ENCODE measurements at places on chromosomes 7 and 10.

DNA sequence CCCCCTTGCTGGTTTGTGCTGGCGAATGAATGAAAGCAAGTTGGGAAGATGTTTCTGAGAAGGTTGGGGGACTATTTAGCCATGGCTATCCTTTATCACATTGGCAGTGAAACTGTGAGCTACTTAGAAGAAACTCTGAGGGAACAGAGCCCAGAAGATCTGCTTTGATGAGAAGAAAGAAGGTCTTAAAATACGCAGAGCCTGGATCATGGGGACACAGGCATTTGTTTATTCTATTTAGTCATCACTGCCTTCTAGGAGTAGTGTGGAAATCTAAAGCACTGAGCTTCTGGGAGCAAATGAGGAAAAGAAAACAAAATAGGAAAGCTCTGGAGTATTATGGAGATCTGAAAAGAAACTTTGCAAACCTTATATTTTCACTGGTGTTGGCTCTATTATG is 28.5 kb downstream of the CPED1 start:
- no peak for DNase-seq

DNA sequence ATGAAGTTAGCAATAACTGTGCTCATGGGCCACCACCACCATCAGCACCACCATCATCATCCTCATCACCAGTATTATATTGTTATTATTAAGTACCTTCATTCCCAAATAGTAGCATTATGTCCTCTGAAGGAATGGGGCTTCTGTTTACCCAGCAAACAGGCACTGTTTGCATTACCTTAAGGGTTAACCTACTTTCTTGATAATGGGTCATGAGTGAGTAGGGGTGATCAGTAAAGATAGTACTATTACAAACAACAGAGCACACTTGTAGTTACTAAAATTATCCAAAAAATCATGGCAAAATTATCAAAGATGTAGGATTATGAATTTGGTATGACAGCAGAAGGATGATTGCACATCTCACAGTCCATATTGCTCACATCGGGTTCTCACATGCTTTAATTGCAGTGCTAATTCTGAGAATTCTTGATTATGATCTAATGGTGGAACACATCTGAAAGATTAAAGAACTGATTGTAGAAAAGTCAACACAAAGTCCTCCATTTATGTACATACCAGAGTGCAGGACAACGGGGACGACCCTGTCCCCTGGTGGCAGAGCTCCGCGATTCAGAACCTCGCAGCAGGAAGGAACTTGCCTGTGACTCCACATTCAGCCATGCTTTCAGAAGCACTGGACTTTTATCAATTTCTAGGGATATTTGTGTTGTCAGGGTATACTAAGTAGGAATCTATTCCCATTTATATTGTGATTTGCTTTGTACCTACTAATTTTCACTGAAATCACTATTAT is 31.0 kb downstream of the PDE1C start:
- peak; percentile 21 for DNase-seq

- no peak for DNase-seq
Observed at GRCh38 chr7:47266799-47267198, 315.1 kb downstream of the TNS3 start.

GRCh38 chr7:92609921-92610518 is 19.8 kb upstream of the FAM133B start:
- no peak for DNase-seq

DNA sequence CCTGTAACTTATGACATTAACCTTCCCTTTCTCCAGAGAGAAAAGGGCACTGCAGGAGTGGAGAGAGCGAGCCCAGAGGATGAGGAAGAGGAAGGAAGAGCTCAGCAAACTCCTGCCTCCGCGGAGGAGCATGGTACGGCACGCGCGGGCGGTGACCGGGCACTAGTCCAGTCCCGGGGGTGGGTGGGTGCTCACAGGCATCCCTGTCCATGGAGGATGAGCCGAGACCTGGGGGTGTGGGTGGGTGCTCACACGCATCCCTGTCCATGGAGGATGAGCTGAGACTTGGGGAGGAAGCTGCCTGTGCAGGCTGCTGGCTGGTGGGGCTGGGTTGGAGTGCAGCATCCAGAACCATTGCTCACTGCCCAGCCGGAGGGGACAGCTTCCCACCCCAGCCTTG is 23.8 kb downstream of the LRRC27 start:
- DNase-seq: no peak

- no peak for DNase-seq
Observed at GRCh38 chr10:3689871-3690510, 95.0 kb downstream of the KLF6 start.

- peak; percentile 57 for DNase-seq
Observed at GRCh38 chr10:80444646-80445319, 9.3 kb upstream of the TSPAN14 start.

- DNase-seq: no peak
Observed at GRCh38 chr10:5896208-5897052, 6.4 kb downstream of the FBH1 start.

GRCh38 chr7:124679586-124680225 is 85.9 kb downstream of the GPR37 start:
- no peak for DNase-seq

- DNase-seq: no peak
Observed at GRCh38 chr10:52615331-52615730, 157.3 kb downstream of the MBL2 start.

- no peak for DNase-seq
Observed at GRCh38 chr10:6120691-6121090, 31.9 kb downstream of the RBM17 start.

GRCh38 chr7:152336754-152337368 is 98.9 kb downstream of the KMT2C start:
- DNase-seq: no peak

GRCh38 chr7:150359622-150360362 is 8.8 kb upstream of the REPIN1 start:
- no peak for DNase-seq

DNA sequence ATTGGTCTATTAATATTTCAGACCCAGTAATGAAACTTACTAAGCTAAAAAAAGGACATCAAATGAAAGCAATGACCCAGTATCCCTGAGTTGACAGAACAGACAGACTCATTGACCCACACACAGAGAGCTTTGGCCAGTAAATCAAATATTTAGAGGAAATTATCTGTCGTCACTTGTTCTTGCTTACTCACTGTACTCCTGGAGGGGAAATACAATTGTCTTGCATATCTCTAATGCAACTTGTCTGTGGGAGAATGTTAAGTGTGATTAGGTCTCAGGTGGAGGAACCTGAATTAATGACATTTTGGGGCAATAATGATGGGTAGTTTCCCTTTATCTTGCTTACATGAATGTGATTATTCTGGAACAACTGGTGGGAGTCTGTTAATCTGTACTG is 80.4 kb downstream of the CUBN start:
- DNase-seq: no peak

DNA sequence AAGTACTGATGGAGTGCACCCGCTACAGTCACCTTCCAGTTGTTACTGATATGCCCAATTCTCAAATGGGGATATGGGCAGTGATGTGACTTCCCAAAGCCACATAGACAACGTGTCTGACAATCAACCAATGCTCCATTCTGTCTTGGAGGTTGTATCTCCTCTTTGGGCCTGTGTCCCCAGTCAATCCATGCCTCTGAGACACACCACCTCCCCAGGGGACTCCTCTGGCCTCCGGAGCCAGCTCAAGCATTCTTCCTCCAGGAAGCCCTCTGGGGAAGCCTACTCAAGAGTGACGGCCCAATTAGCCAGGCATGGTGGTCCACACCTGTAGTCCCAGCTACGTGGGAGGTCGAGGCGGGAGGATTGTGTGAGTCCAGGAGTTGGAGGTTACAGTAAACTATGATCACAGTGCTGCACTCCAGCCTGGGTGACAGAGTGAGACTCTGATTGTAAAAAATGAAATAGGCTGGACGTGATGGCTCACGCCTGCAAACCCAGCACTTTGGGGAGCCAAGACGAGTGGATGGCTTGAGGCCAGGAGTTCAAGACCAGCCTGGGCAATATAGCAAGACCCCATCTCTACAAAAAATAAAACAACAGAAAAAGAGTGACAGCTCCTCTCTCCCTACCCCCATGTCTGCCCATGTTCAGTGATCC is 99.5 kb upstream of the TNRC18 start:
- DNase-seq: no peak

DNA sequence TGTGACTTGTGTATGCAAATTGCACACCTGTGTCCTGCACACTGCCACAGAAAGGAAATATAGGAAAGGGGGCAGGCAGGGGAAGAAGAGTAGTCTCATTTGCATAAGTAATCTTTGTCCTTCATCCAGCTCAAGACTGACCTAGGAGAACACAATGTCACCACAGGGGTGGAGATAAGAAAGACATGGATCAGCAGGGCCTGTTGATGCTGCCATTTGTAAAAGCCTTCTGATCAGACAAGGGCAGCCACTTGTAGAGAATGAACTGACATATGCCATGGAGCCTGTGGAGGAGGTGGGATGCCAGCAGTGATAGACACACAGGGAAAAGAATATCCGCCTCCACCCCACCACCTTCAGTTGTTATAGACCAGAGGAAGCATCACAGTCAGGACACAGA is 528.9 kb downstream of the HTR7 start:
- DNase-seq: no peak

DNA sequence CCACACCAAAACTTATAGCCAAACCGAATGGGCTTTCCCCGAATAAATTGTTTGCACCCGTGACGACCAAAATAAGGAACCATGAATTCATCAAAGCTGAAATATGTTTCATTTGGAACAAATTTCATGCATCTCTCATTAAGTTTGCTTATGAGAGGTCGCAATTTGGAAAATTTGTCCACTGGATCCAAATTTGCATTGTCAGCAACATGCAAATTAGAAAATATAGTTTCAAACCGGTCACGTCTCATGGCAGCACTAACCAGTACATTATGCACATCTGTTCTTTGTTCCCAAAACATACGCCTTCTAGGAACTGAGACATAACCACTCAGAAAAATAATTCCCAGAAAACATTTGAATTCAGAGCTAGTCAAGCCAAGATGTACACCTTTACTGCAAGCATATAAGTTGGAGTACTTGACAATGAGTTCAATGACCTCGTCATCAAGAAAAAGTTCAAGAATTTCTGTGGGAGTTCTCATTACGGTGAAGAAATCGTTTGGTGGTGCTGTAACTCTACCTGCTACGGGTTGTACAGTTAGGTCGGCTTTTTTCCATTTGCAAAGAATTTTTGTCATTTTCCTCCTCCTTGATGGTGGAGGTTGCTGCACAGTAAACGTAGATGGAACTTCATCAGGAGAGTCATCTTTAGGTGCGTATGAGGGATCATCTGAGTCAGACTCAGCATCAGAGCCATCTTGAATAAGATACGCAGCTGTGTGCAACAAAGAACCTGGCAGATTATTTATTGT is 22.5 kb downstream of the ERCC6 start:
- DNase-seq: no peak

- no peak for DNase-seq
Observed at GRCh38 chr7:103685646-103686045, 239.6 kb upstream of the SLC26A5 start.

DNA sequence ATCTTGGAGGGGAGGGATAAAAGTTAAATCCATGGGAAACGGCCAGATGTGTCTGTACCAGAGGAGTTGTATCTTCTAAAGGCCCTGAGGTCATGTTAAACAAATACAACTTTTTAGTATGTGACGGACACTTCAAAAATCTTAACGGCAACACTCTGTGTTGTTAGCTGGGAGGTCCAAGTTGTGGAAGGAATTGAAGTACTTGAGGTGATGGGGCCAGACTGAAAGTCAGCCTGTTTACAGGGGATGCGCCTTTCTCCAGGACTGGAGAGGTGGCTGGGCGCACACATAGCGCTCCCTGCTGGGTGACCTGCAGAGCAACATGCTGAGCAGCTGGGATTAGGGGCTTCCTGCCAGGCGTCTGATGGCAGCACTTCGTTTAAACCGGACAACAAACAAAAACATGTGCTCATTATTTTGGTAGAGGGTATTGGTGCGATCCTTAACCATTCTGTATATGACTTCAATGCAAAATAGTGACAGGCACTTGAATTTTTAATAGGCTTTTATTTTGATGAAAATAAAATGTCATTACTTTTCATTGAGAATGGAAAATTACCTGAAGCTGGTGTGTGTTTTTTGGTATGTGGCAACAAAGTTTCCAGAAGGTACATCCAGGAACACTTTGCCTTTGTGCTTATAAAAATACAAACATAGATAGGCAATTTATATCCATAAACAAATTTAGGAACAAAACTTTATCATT is 198.2 kb downstream of the MLLT10 start:
- DNase-seq: peak; percentile 50

- no peak for DNase-seq
Observed at GRCh38 chr10:132407846-132408278, 10.9 kb downstream of the PWWP2B start.

DNA sequence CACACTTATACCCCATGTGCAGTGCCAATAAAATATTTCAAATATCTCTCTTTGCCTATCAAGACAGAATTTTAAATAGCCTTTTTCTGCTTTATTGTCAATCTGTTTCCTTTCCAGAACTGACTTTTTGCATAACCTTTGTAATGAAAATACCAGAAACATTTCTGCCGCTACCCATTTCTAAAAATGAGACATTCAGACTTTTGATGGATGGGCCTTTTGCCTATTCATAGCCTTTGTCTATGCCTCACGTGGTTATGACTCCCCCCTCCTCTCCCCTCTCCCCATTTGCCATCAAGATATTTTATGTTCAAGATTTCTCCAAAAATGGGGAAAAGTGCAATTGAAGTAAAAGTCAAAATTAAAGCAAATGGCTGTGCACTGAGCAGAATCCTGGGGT is 5.9 kb downstream of the PPP1R17 start:
- DNase-seq: no peak

DNA sequence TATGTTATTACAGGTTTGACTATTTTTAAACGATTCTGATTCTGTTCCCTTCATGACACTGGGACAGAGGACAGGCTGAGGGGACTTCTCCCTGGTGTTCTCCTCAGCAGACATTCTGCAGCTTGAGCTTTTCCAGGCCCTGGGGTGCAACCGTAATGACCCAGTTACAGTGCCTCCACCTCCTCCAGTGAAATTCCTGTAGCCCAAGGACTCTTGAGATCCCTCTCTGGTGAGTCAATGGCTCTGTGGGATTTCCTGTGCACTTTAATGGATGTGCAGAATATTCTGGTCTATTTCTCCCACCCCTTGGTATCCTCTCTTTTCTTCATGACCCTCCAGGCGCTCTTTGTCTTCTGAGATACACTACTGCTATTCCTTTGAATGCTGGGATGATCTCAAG is 319.3 kb downstream of the INHBA start:
- DNase-seq: no peak

GRCh38 chr10:26733750-26734568 is 36.5 kb downstream of the PDSS1 start:
- DNase-seq: peak; percentile 23

DNA sequence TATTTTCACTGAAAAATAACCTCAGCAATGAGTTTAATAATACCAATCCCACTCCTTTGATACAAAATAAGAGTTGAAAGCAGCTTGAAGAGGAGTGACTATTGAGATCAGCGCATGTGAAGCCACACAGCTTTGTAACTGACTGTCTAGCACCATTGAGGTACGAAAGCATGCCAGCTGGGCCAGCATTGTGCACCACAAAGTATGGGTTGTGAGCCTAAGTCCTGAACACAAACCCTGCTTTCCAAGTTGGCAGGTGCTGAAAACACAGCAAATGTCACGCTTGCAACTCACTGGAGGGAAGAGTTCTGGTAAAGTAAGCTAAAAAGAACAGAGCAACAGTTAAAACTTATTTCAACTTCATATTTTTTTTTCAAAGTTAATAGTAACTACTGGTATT is 4.0 kb upstream of the FAM53B start:
- DNase-seq: no peak

GRCh38 chr7:53383131-53383530 is 347.7 kb downstream of the POM121L12 start:
- DNase-seq: no peak

GRCh38 chr10:88291289-88292184 is 291.6 kb downstream of the RNLS start:
- no peak for DNase-seq

GRCh38 chr7:1972744-1973143 is 260.0 kb downstream of the MAD1L1 start:
- DNase-seq: no peak
